ENCODE measurements at places on chromosomes 12 and 14.

DNA sequence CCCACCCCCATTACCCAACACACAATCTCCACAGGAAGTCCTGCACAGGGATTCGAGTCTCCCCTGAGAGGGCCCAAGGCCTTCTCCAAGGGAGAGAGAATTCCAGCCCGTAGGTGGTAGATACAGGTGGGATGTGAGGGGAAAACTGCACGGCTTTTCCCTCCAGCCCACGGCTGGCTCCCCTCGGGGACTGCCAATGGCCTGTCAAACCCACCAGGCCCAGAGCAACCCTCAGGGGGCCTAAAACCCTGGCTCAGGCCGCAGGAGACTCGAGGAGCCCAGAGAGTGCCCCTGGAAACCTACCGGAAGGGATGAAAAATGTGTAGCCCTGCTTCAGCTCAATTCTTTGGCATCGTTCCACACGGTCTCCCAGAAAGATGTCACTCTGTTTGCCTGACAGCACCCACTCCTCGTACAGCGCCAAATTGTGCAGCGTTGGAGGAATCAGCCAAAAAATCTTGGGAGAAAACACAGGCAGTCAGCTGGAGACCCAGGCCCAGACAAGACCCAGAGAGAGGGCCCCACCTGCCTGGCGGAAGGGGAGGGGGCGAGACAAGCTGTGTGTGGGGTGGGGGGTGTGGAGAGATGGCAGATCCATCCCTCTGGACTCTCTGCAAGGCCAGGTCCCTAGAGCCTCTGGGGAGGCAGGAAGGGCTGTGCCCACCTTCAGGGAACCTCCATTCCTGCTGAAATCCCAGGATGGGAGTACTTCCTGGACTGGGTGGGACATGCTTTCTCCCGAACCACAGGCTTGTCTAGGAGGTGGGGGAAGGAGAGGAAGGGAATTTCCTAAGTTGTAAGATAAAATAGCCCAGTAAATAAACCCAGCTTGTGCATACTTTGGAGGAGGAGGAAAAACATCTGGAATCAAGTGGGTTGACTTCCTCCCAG lies 48.1 kb downstream of the KDM2B start:
- no peak for DNase-seq

GRCh38 chr12:81347404-81347803 lies 269.5 kb downstream of the ACSS3 start:
- DNase-seq, result no peak

DNA sequence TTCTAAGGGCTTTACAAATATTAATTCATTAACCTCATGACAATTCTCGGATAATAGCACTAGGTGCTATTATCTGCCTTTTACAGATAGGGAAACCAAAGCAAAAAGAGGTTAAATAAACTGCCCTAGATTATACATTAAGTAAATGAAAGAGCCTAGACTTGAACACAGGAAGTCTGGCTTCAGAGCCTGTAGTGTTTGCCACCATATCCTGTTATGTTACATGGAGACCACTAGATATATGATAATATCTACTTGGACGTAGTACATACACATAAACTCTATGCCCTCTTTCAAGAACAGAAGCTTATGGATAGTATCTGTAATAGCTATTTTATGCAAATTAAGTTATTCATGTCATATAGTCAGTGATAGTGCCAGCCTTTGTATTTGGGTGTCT lies 16.9 kb upstream of the MYF6 start:
- DNase-seq, result no peak

- no peak for DNase-seq
These were observed 21.2 kb downstream of the CLECL1 start for GRCh38 chr12:9711664-9712063.

DNA sequence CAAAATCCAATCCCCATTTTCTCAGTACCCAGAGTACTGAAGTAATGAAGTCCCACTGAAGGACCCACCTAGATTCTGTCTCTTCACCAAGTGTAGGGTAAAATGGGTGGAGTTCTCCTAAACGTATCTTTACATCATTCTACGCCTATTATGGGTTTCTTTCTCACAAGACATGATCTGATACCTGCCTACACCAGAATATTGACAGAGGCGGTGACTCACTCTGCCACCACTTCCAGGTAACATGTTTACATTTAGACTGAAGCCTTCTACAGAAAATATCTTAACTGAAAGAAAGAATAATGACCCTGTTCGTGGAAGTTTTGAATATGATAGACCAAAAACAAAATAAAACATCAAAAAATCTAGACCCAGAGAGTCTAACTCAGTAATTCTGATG lies 89.8 kb downstream of the BTG1 start:
- DNase-seq, result no peak
